ENCODE measurements at places on chromosomes 5 and 9.

GRCh38 chr5:176319827-176320554 lies 41.6 kb downstream of the KIAA1191 start:
- DNase-seq: no peak

- no peak for DNase-seq
These were observed 244.1 kb upstream of the RGMB start for GRCh38 chr5:98529321-98529720.

- DNase-seq: no peak
These were observed 314.7 kb upstream of the CDH6 start for GRCh38 chr5:30878746-30879145.

DNA sequence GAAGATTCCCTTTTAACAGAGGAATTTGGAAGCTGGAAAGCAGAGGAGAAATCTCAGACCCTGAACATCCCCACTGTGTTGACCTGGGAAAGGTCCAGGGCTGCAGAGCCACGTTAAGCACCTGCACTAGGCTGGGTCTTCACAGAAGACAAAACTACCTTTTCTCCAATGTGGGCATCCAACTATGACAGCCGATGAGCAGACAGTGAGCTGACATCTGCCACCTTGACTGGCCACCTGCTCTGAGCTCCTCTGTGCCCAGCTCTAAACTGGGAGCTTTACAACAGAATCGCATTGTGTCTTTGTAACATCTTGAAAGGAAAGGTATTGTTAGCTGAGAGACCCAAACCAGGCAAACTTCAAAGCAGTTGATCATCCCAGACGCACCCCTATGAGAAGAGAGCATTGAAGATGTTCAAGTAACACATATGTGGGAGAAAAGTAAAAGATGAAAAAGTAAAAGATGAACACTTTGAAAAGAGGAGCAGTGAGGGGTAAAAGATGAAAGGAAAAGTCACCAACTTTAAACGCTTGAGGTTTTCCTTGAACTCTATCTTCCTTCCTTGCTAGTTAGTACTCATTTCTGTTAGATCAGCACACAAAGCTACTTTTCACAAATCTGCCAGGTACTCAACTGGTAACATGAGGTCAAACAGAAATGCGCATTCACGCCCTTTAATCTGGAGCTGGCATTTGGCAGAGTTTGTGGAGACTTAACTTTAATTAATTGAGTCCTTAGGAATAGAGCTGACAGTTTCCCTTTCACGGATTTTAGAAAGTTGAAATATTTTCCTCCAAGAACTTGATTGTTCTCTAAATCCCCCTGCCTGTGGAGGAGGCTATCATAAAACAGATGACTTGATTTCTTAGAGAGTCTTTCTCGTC lies 53.2 kb upstream of the CTXN3 start:
- no peak for DNase-seq

- no peak for DNase-seq
These were observed 5.1 kb downstream of the RPL37 start for GRCh38 chr5:40829748-40830533.

GRCh38 chr9:24698881-24699518 lies 153.3 kb upstream of the IZUMO3 start:
- no peak for DNase-seq

- DNase-seq: no peak
These were observed 124.1 kb upstream of the WWC1 start for GRCh38 chr5:168167338-168167737.

- no peak for DNase-seq
These were observed 93.5 kb upstream of the NR3C1 start for GRCh38 chr5:143496943-143497342.
